T-cell (primary cell): ENCODE measurements at places on chromosomes 13 and 19.

DNA sequence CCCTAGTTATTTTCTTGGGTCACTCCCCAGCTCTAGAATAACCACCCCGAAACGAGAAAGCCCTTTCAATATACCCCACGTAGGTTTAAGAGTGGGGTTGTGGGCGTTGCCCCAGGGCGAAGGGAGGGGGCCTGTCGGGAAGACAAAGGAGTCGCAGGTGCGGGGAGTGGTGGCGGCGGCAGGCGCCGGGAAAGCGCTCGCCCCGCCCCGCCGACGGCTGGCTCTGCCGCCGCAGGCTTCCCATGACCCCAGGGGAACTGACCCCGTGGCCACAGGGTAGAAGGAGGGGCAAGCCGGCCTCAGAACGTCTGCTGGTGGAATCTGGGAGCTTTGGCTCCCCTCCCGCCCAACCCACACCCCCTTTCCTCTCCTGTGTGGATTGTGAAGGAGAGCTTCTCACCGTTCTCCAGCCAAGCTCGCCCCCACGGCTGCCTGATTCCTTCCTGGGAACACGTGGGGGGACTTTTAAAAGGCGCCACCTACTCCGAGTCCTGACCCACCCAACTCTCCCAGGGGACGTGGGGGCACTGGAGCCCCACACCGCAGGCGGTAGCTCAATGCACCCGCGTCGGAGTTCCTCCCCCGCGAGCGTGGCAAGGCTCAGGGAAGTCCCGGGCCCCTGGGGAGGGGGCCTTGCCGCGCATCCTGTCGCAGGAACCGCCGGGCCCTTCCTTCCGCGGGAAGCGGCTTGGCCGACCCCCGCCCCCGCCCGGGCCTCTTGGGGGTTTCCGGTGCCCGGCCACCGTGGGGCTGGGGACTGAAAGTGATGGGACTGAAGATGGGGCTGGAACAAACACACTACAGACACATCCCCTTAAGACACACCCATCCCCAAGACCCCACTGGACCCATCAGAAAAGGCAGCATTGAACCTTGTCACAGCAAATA, 5.5 kb downstream of the IER2 start:
- peak; percentile 79 for DNase-seq

DNA sequence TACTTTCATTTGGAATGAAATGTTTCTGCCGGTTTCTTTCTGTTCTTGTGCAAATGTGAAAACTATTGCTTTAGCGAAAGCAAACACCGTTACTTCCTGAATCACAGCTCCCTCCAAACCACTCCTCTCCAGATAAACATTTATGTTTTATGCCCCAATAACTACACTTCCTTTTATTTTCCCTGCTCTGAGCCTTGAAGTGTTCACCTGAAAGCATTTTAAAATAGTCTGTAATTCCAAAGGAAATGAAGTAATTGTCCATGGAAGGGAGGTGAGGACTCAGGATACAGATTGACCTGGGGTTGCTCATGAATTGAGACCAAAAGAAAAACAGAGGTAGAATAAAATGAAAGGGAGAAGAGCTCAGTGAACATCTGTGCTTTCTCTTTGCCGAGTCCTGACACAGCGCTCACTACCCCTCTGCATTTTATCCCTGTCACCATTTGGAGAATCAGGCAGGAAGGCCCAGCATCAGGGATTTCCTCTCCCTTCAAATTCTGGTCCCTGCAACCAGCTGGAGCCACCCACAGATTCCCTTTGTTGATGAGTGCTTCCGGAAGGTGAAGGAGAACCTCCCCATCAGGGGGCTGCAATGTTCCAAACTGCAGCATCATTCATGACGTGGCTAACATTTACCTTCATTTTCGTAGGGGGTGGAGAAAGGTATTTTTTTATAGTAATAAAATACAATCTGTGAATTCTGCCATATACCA, 171.9 kb downstream of the ITGBL1 start:
- no peak for DNase-seq

GRCh38 chr13:73767747-73768315, 366.4 kb downstream of the KLF12 start:
- peak; percentile 47 for DNase-seq

- DNase-seq, result no peak
Observed at GRCh38 chr19:40348961-40349507, 539 bp downstream of the PLD3 start.

- DNase-seq, result no peak
Observed at GRCh38 chr19:24074720-24075454, 12.1 kb upstream of the ZNF254 start.

- DNase-seq, result peak; percentile 83
Observed at GRCh38 chr19:862581-863314, 3.3 kb downstream of the CFD start.

GRCh38 chr13:107057028-107057631, 489.2 kb upstream of the ARGLU1 start:
- DNase-seq, result no peak

GRCh38 chr19:18558604-18559003, 934 bp downstream of the KXD1 start:
- no peak for DNase-seq

DNA sequence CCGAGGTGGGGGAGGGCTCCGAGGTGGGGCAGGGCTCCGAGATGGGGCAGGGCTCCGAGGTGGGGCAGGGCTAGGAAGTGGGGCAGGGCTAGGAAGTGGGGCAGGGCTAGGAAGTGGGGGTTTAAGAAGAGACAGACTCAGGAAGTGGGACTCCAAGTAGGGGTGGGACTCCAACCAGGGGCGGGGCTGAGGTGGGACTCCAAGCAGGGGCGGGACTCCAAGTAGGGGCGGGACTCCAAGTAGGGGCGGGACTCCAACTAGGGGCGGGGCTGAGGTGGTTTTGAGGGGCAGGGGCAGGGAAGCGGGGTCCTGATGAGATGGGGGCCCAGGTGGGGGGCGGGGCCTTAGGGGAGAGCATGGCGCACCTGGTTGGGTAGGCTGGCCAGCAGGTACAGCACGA, 13.6 kb downstream of the CFD start:
- peak; percentile 79 for DNase-seq

- DNase-seq, result no peak
Observed at GRCh38 chr19:12745166-12745897, 6.3 kb upstream of the BEST2 start.

GRCh38 chr13:85132986-85133385, 666.2 kb downstream of the SLITRK6 start:
- DNase-seq, result no peak

GRCh38 chr13:23644527-23645138, 74.4 kb downstream of the TNFRSF19 start:
- no peak for DNase-seq

DNA sequence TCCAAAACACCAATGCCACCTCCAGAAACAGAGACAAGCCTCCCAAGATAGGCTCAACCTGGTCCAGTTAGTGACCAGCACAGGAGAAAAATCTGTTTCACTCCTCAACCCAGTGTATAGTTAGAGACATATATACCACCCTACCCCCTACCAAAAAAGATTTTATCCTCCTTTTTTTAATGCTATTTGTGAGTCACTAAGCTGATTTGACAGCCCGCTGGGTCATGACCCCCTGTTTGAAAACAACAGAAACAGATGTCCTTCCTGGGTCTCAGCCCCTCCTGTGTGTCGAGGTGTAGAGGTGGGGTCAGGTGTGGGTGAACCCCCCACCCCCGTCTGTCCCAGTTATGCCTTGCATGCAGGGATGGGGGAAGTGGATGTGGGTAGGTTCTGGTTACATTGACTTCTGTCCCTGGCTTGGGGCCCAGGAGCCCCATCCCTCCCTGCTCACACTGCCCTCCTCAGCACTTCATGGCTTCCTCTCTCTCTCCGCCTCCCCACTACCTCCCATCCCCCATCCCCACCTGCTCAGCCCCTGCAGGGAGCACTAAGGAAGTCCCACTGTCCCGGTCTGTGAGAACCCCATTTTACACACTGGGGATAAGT, 14.0 kb upstream of the TOMM40 start:
- no peak for DNase-seq

DNA sequence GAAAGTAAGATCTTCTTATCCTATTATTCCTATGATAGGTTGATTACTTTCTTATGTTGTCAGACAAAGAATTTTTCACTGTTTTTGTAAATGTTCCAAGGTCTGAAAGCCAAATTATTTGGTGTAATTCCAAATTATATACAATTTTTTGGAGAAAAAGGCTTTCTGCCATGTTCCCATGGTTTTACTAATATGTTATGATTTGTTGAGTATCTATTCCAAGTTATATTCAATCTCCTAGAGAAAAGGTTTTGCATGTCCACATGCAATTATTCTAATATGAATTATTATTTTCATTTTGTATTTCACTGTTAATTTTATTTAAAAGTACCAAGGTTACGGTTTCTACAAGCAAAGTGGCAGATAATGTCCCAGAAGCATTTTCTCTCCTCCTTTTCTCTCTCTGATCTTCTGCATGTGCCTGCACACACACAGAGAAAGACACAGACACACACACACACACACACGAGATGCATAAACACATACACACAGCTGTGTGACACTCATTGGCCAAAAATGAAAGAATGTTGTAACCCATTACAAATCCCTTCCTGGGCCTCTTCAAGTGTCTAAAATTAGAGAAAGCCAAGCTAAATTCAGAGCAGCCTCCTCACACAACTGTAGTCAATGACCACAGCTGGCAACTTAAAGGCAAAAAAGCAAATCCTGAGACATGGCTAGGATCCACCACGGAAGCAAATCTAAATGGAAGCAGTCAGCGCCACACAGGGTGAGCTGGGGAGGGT, 621.0 kb downstream of the EFNB2 start:
- no peak for DNase-seq

GRCh38 chr19:48006762-48007161, 12.3 kb downstream of the ELSPBP1 start:
- DNase-seq, result no peak

- no peak for DNase-seq
Observed at GRCh38 chr19:1783354-1783753, 28.7 kb downstream of the ATP8B3 start.

DNA sequence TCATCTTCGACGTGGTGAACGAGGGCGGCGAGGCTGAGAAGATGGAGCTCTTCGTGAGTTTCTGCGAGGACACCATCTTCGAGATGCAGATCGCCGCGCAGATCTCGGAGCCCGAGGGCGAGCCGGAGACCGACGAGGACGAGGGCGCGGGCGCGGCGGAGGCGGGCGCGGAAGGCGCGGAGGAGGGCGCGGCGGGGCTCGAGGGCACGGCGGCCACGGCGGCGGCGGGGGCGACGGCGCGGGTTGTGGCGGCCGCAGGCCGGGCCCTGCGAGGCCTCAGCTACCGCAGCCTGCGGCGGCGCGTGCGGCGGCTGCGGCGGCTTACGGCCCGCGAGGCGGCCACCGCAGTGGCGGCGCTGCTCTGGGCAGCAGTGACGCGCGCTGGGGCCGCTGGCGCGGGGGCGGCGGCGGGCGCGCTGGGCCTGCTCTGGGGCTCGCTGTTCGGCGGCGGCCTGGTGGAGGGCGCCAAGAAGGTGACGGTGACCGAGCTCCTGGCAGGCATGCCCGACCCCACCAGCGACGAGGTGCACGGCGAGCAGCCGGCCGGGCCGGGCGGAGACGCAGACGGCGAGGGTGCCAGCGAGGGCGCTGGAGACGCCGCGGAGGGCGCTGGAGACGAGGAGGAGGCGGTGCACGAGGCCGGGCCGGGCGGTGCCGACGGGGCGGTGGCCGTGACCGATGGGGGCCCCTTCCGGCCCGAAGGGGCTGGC, 52.6 kb downstream of the MAP4K1 start:
- DNase-seq, result no peak

GRCh38 chr13:21929400-21929799, 258.5 kb downstream of the FGF9 start:
- DNase-seq, result no peak

- no peak for DNase-seq
Observed at GRCh38 chr13:31649766-31650165, 89.6 kb upstream of the RXFP2 start.

DNA sequence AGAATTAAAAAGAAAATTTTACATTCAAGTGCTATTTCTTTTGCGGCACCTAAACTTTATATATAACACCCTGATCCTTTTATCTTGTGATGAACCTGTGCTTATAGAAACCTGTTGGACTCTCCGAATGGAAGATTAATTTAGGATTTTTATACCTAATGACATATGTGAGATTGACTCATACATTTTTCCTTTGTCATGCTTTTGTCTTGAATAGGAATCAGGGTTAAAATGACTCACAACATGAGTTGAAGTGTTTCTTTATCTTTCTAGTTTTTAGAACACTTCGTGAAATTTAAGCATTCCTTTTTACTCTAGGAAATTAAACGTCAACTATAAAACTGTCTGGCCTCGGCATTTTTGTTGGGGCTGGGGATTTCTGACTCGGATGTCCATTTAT, 378.9 kb downstream of the PCDH20 start:
- DNase-seq, result no peak

DNA sequence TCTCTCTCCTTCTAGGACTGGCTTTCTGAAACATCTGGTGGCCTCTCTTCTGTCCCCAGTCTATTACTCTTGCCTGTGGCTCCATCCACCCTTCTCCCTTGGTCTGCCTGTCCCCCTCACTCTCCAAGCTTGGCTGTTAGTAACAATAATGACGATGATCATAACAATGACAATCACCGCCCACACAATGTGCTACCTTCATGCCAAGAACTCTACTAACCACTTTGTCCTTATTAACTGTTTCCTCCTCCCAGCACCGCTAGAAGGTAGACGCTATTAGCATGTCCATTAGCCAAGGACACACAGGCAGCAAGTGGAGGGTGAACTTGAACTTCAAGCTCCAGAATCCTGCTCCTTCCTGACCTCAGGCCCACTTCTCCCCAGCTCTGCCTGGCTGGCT, 2.7 kb downstream of the GYS1 start:
- no peak for DNase-seq

GRCh38 chr13:97261254-97262005, 39.3 kb downstream of the MBNL2 start:
- DNase-seq, result peak; percentile 17

DNA sequence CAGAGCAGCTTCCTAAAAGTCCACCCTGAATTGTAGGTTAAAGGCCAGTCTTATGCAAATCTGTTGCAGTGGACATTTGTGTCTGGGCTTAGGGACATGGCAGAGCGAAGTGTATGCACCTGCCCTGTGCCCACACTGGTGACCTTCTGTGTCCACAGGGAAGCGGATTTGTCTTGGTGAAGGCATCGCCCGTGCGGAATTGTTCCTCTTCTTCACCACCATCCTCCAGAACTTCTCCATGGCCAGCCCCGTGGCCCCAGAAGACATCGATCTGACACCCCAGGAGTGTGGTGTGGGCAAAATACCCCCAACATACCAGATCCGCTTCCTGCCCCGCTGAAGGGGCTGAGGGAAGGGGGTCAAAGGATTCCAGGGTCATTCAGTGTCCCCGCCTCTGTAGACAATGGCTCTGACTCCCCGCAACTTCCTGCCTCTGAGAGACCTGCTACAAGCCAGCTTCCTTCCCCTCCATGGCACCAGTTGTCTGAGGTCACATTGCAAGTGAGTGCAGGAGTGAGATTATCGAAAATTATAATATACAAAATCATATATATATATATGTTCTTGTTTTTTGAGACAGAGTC, 25.5 kb downstream of the CYP2B6 start:
- no peak for DNase-seq

DNA sequence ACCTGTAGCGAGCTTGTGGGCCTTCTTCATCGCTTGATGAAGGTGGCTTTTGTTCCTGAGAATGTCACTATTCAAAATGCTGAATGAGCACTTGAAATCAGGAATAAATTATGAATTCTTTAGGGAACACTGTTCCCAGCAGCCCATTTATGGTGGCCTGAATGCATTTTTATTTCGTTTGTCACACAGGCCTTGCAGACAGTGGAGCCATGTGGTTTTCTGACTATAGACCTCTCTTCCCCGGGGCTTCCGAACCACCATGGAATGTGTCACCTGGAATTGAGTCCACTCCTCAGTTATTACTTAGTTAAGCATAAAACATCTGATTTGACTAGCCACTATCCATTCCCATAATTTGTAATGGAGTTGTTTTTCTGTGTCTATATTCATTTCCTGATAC, 396.9 kb downstream of the IRS2 start:
- no peak for DNase-seq
